ENCODE measurements at places on chromosomes 2 and 18. TPM values are rescaled to one million over a fixed set of nuclear protein-coding genes. Genes with fewer than 3 reads are reported as not detected.

Gene LRRC30
- polyA plus RNA-seq = not detected

Gene QPCT
- 26.2 TPM for polyA plus RNA-seq

DNA sequence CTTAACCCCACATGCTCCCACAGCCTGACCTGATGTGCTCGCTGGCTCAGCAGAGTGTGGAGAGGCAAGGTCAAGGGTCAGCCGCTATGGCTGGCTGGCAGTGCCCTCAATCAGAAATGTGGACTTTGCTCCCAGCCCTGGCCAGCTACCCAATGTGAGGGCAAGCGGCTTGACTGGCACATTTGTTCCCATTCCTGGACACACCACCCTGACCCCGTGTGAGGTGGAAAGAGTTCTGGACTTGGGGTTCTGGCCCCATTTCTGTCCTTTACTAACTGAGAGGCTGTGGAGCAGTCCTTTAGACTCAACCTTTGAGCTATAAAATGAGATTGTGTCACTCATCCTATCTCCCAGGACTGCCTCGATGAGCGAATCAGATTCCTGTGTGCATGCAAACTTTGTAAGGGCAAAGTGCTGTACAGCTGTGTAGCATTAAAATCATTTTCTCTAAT is 9.1 kb downstream of the THNSL2 start:
- no peaks in the 10 kb centered on the region for H3K27me3 ChIP-seq
- no peaks in the 10 kb centered on the region for H3K36me3 ChIP-seq
- peaks cover 13% of the 10 kb centered on the region for H3K4me1 ChIP-seq
- H3K27ac ChIP-seq = no peak overlapping the region
- no peak for DNase-seq
- no peak overlapping the region for H3K4me3 ChIP-seq

DNA sequence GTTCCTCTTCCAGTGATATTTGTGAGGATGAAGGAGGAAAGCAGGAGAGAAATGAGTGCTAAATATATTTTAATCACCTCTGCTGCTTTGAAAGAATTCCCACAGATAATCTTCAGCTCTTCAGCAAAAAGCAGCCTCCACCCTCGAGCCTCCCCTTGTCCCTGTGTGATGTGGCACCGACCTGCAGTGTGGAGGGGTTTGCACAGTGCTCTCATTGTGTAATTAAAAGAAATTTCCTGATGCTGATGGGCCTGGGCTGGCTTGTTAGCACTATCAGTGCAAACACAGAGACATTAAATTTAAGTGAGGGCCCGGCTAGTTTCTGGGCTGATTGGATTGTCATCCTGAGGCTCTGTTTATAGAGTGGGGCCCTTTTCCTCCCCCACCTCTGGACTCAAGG is 53.4 kb downstream of the KIF5C start:
- no peaks in the 10 kb centered on the region for H3K4me1 ChIP-seq
- no peak for DNase-seq
- H3K4me3 ChIP-seq = no peak overlapping the region
- no peaks in the 10 kb centered on the region for H3K36me3 ChIP-seq

DNA sequence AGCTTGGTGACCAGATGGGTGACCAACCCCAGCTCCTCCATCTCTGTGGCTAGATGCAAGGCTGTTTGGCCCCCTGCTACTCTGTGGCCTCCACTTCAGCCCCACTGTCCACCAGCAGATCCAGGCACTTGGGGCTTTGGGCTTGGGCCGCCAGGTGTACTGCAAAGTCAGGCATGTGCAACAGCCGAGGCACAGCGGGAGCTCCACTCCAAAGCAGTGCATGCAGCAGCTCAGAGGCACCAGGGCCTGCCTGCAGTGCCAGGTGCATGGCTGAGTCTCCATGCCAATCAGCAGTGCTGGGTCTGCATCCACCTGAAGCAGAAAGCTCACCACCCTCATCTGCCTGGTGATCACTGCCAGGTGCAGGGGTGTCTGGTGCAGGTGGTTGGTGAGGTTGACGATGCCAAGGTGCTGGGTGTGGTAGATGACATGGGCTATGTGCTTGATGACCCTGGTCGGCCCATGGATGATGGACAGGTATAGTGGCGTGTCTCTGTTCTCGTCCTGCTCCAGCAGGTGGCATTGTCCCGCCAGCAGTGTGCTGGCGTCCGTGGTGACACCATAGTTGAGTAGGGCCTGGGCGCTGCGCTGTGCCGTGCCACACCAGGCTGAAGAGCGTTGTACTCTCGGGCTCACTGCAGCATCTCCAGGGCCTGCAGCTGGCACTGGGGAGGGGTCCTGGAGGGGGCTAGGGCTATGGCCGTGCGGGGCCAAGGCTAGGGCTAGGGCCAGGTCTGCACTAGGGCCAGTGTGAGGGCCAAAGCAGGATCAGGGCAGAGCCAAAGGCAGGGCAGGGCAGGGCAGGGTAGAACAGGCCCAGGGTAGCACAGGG is 1.0 kb upstream of the ANKRD62 start:
- no peak overlapping the region for H3K4me3 ChIP-seq
- H3K4me1 ChIP-seq = no peaks in the 10 kb centered on the region
- H3K27ac ChIP-seq = no peak overlapping the region
- no peaks in the 10 kb centered on the region for H3K36me3 ChIP-seq

All from keratinocyte (primary cell).